T-helper 2 cell treated with Interferon-gamma antibody and Interleukin-4, amounts not matched to agents 5 μg/mL and 100 μg/mL, for 36 hours (primary cell): ENCODE measurements at places on chromosomes 11 and 22.

DNA sequence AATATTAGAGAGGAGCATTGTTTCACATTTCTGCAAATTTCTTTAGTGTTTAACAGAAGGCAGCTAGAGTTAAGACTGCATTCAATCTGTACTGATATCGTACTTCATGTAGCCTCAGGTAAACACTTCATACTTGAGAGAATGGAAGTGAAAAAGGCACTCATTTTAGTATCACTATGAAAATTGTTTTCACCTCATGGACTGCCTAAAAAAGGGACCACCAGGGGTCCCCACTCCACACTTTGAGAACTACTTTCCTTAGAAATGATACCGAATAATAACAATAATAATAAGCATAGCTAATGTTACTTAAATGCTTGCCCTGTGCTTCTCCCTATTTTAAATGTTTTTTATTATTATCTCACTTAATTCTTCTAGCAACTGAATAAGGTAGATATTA, 95.1 kb downstream of the BLID start:
- no peak overlapping the region for H3K27ac ChIP-seq
- H3K27me3 ChIP-seq, result no peaks in the 10 kb centered on the region
- H3K4me3 ChIP-seq, result no peak overlapping the region
- no peak for DNase-seq
- no peaks in the 10 kb centered on the region for H3K4me1 ChIP-seq

DNA sequence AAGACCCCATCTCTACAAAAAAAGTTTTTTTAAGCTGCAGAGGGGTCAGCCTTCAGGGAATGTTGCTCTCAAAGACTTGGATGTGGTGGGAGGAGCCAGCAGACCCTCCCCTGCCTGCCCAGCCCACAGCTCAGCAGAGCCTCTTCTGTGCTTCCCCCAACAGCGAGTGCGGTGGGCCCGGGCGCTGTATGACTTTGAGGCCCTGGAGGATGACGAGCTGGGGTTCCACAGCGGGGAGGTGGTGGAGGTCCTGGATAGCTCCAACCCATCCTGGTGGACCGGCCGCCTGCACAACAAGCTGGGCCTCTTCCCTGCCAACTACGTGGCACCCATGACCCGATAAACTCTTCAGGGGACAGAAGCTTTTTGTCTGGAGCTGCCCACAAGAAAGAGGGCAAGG, 10.5 kb downstream of the TMA7B start:
- H3K4me3 ChIP-seq, result no peak overlapping the region
- H3K4me1 ChIP-seq, result peaks cover 2% of the 10 kb centered on the region
- no peak for DNase-seq
- H3K27ac ChIP-seq, result no peak overlapping the region
- H3K36me3 ChIP-seq, result peaks cover 79% of the 10 kb centered on the region

- no peaks in the 10 kb centered on the region for H3K4me1 ChIP-seq
- no peak overlapping the region for H3K27ac ChIP-seq
- H3K4me3 ChIP-seq, result no peak overlapping the region
- peak; percentile 13 for DNase-seq
- H3K27me3 ChIP-seq, result no peaks in the 10 kb centered on the region
- H3K36me3 ChIP-seq, result no peaks in the 10 kb centered on the region
Observed at GRCh38 chr11:116217006-116217405, 555.8 kb downstream of the BUD13 start.

DNA sequence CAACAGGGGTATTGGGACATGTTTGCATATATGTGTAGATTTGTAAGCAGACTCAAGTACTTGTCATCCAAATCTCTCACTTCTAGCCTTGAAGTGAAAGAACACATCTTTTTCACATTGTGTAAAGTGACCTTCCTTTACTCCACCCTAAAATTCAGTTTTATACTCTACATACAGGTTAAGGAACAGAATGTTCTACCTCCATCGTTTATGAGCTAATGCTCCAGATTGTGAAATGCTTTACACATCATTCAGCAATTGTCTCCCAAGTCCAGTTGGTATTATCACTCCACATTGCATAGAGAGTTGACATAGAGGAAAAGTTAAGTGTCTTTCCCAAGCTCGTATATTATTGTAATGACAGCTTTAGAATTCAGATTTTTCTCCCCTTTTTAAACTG, 46.1 kb upstream of the BLID start:
- H3K27ac ChIP-seq, result no peak overlapping the region
- H3K27me3 ChIP-seq, result peaks cover 2% of the 10 kb centered on the region
- DNase-seq, result no peak
- H3K36me3 ChIP-seq, result no peaks in the 10 kb centered on the region

GRCh38 chr11:71452199-71453036, 585 bp upstream of the NADSYN1 start:
- no peaks in the 10 kb centered on the region for H3K27me3 ChIP-seq
- H3K27ac ChIP-seq, result peak overlapping the region; percentile 94
- peaks cover 56% of the 10 kb centered on the region for H3K4me1 ChIP-seq
- peaks cover 17% of the 10 kb centered on the region for H3K36me3 ChIP-seq
- peak; percentile 42 for DNase-seq

- H3K27ac ChIP-seq, result no peak overlapping the region
- no peaks in the 10 kb centered on the region for H3K36me3 ChIP-seq
- no peaks in the 10 kb centered on the region for H3K4me1 ChIP-seq
- no peak for DNase-seq
Observed at GRCh38 chr22:32352681-32353080, 5.0 kb upstream of the RFPL3 start.

- no peak overlapping the region for H3K4me3 ChIP-seq
- H3K27ac ChIP-seq, result no peak overlapping the region
- DNase-seq, result peak; percentile 8
- H3K36me3 ChIP-seq, result peaks cover 9% of the 10 kb centered on the region
- no peaks in the 10 kb centered on the region for H3K27me3 ChIP-seq
- H3K4me1 ChIP-seq, result peaks cover 5% of the 10 kb centered on the region
Observed at GRCh38 chr22:20777420-20778177, 3.7 kb downstream of the SERPIND1 start.

GRCh38 chr11:13316528-13316961, 39.0 kb downstream of the BMAL1 start:
- DNase-seq, result no peak
- H3K4me3 ChIP-seq, result no peak overlapping the region
- H3K36me3 ChIP-seq, result peaks cover 5% of the 10 kb centered on the region
- peaks cover 24% of the 10 kb centered on the region for H3K4me1 ChIP-seq
- no peaks in the 10 kb centered on the region for H3K27me3 ChIP-seq

DNA sequence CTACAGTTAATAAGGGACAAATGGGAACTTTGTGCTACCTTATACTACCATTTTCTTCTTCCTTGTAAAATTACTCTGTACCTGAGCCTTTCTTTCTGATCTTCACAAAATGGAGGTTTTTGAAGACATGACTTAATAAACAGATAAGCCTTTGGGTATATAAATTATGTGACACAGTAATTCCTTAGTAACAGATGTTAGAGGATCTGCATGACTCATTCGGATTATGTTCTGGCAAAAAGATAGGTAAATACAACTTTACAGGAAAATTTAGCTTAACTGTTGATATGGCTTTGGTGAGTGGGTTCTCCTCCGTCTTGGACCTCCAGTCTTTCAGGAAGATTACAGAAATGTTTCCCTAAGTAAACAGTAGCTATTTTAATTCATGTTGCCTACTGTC, 61.8 kb downstream of the BID start:
- no peak overlapping the region for H3K4me3 ChIP-seq
- no peak for DNase-seq
- H3K27me3 ChIP-seq, result no peaks in the 10 kb centered on the region
- peaks cover 1% of the 10 kb centered on the region for H3K36me3 ChIP-seq

- no peak overlapping the region for H3K27ac ChIP-seq
- no peaks in the 10 kb centered on the region for H3K27me3 ChIP-seq
- H3K36me3 ChIP-seq, result no peaks in the 10 kb centered on the region
Observed at GRCh38 chr11:70783821-70784220, 385.5 kb downstream of the CTTN start.

DNA sequence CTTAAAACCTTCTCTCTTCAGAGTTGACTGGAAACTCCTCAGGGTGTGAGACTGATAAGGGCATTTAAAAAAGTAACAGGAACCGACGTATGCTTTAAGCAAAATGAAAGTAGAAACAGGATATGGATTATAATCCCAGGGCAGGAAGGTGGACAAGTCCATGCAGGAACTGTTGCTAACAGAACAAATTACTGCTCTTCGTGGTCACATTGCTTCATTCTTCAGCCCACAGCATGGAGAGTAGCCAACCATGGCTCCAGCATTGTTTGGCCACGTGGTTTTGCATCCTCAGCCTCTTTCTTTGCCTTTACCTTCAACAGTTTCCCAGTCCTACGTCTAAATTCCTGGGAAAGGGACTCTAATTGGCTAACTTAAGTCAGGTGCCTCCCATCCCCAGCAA, 563.1 kb upstream of the ISX start:
- no peak overlapping the region for H3K4me3 ChIP-seq
- H3K27ac ChIP-seq, result no peak overlapping the region
- DNase-seq, result no peak

GRCh38 chr11:45374653-45375059, 88.5 kb upstream of the SYT13 start:
- no peak overlapping the region for H3K27ac ChIP-seq
- H3K4me3 ChIP-seq, result no peak overlapping the region
- peaks cover 8% of the 10 kb centered on the region for H3K4me1 ChIP-seq
- H3K27me3 ChIP-seq, result peaks cover 26% of the 10 kb centered on the region
- DNase-seq, result no peak

- peaks cover 6% of the 10 kb centered on the region for H3K27me3 ChIP-seq
- H3K36me3 ChIP-seq, result no peaks in the 10 kb centered on the region
- DNase-seq, result no peak
- no peaks in the 10 kb centered on the region for H3K4me1 ChIP-seq
Observed at GRCh38 chr11:115325523-115325922, 178.7 kb downstream of the CADM1 start.

DNA sequence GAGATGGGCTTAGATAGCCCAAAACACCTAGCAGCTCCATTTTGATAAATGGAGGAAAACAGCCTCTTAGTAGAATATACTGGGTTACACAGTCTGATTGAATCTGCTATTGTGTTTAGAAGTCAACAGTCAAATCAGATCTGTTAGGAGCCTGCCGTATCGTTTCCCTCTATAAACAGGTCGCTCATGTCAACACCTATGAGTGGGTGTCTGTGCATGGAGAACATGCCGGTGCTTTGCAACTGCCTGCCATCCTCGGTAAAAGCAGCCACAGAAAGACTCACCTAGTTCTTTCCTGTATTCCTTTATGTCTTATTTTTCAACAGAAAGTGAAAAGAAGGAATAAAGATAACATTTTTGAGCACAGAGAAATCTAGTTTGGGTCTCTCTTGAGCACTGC, 99.4 kb downstream of the ETS1 start:
- H3K4me3 ChIP-seq, result peak overlapping the region; percentile 74
- H3K4me1 ChIP-seq, result peaks cover 92% of the 10 kb centered on the region
- H3K36me3 ChIP-seq, result peaks cover 93% of the 10 kb centered on the region
- H3K27me3 ChIP-seq, result no peaks in the 10 kb centered on the region
- DNase-seq, result no peak
- peak overlapping the region; percentile 85 for H3K27ac ChIP-seq
